ENCODE measurements at places on chromosomes 16 and 17.

GRCh38 chr17:17833658-17834357, 3.0 kb downstream of the SREBF1 start:
- DNase-seq: no peak

DNA sequence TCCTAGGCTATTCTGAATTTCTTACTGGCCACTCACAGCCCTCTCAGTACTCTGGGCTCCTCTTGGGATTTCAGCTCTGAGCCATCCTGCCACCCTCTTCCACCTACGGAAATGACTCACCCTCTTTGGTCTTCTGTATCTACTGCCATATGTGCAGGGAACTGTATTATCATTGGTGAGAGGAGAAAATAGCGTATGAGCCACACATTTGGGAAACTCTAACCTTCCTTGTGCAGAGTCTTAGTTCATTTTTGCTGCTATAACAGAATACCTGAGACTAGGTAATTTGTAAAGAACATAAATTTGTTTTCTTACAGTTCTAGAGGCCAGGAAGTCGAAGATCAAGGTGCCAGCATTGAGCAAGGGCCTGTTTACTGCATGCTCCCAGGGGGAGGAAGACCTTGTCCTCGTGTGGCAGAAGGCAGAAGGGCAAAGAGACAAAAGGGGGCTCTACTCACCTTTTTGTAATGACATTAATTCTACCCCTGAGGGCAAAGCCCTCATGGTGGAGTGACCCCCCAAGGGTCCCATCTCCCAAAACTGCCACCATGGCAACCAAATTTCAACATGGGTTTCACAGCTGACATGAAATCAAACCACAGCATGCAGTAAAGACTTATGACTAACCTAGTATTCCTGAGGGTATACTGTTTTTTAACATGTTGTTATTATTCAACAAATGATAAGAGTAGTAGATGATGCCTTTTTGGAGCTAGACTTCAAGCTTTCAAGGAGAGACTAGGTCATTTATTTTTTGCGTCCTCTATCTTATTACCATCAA, 191.8 kb downstream of the PRKCA start:
- no peak for DNase-seq

- no peak for DNase-seq
Measured at GRCh38 chr17:56111706-56112485, 41.4 kb upstream of the ANKFN1 start.

- DNase-seq: peak; percentile 86
Measured at GRCh38 chr17:77441130-77441920, 300.6 kb downstream of the SEC14L1 start.

DNA sequence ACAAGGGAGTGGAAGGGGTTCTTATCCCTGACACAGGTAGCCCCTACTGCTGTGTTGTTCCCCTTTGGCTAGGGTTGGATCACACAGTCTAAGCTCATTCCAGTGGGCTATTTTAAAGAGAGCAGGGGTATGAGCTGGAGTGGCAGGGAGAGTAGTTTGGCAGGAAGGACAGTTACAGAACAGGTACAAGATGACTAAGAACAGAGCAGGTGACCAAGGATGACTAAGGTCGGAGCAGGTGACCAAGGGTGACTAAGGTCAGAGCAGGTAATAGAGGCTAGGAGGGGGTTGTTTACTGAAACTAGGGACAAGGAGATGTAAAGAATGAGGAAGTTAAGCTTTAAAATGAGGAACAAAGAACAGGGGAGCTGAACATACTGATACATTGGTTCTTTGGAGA, 58.8 kb downstream of the UTP18 start:
- no peak for DNase-seq

DNA sequence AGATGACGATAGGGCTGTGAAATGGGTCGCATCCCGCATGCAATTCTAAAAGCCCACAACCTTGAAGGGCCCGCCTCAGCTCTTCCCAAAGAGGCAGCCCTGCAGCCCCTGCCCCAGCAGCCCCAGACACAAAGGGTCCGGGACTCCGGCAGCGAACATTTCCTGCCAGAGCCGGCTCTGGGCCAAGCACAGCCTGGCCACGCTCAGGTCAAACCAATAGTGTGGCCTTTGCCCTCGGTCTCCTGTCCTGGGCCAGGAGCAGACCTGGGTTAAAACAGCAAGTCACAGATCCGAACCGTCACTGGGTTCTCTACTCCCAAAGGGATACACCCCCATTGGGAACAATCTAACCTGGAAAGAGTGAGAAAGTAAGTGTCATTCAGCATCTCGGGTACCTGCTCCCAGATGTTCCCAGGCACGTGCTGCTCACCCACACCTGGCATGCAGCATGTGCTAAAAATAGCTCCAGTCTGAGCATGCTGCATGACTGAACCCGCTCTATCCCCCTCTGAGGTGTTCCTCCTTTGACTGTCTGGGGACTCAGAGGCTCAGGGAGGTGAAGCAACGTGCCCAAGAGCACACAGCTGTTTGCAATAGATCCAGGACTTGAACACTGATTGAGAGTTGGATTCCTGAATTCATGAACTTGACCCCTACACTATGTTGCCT, 22.2 kb upstream of the ATP2A3 start:
- no peak for DNase-seq

DNA sequence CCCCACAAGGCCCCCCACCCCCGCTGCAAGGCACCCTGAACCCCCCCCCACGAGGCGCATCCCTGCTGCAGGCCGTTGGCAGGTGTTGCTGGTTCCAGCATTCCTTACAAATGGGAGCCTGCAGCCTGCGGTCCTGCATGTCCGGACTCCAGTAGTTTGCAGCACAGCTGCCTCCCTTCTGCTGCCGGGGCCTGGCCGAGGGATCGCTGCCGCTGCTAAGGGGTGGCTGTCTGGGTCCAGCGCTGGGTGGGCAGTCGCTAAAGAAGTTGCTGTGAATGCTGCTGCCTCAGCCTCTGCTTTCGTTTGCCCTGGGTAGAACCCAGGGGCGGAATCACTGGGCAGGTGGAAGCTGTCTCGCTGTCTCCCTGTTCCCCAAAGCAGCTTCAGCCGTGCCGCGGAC, 11.8 kb downstream of the UTS2R start:
- DNase-seq: no peak

DNA sequence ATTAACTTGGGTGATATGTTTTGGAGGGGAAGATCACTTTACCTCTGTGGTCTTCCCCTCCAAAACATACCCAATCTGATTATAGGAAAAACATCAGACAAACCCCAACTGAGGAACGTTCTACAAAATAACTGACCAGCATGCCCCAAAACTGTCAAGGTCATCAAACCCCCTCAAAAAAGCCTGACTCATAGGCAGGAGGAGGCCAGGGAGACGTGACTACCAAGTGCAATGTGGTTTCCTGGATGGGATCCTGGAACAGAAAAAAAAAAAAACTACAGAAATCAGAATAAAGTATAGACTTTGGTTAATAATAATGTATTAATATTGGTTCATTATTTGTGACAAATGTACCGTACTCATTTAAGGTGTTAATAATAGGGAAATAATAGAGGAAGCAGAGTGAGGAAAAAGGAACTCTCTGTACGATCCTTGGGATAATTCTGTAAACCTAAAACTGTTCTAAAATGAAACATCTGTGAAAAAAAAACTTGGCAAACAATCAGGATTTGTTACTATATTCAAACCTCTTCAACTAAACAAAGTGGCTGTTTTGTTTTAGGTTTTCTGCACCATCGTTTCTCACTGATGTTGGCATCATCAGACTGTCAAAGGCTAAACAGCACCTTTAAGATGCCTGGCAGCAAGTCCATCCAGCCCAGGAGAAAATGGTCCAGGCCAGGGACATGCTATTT, 266.7 kb upstream of the SDK2 start:
- DNase-seq: no peak

DNA sequence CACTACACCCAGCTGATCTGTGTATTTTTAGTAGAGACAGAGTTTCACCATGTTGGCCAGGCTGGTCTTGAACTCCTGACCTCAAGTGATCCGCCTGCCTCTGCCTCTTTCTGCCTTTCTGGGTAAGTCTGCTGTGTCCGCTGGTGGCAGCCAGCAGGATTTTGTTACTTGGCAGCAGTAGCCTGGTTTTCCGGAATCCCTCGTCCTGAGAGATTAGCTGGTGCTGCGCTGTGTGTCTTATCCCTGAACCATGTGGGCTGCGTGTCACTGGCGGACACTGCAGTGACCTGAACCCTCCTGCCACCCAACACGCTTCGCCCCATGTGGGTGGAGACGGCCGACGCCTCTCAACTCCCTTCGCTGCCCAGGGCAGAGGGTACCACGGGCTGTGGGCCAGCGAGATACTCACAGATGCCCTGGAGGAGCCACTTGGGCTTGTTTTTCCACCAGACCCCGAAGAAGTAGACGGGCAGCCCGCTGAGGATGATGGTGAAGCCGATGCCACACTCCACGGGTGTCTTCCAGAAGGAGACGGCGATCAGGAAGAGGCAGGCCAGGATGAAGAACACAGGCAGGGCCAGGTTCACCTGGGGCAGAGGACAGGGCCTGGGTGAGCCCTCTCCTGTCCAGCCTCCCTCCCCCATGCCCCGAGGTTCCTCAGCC, 35.2 kb downstream of the SLC7A5 start:
- DNase-seq: no peak

GRCh38 chr17:78241277-78242023, 10.0 kb downstream of the TMEM235 start:
- no peak for DNase-seq

GRCh38 chr16:85838381-85838780, 38.9 kb downstream of the COX4I1 start:
- DNase-seq: no peak

GRCh38 chr16:76780556-76780955, 410.4 kb upstream of the MON1B start:
- DNase-seq: no peak

DNA sequence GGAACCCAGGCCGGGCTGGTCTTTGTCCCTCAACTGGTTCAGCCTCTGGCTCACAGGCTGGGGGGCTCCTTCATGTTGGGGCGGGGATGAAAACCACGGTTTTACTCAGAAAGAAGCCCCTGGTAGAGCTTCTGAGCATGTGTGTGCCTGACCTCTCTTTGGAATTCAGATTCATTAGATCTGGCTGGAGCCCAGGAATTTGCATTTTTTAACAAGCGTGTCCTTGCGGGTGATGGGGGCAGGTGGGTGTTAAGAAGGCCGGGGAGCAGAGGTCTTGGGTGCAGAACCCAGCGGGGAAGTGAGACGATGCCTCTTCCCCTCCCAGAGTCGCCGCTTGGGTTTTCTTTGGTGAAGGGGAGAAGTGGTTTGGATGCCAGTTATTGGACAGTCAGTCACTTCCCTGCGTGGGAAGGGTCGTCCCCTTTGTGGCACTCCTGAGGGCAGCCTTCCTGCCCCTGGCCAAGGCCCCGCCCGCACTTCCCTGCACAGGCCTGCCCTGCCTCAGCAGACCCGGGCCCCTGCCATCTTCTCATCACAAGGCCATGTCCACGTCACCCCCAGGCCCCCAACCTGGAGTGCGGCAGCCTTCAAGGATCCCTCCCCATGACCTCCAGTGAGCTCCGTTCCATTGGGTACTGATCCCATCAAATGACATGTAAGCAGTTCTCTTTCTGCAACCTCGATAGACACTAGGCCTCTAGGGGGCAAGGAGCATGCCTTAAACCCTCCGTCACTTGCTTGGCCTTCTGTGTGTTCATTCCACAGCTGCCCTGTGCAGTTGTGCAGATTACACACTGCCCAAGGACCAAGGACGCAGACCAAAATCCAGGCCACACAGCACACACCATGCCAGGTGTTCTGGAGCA, 177.7 kb upstream of the CIBAR2 start:
- DNase-seq: no peak

DNA sequence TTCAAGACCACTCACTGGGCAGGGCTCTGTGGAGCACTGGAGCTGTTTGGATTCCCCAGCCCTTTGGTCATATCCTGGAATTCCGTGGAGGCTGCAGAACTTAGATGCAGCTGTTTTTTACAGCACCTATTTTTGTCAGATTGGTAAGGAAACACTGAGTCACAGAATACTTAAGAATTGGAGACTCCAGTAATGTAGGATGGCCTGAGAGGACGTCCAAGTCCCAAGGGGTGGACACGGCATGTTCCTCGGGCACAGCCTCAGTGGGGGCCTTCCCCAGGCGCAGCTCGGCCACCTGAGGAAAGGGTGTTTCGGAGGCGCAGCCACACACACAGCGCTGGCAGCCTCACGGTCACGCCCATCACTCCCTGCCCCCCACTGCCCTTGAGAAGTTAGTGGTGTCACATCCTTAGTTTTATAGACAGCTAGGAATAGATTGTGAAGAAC, 14.8 kb downstream of the PLD6 start:
- DNase-seq: no peak
